Uterus (tissue), 4 donors: ENCODE measurements at places on chromosomes 4 and X. TPM values are rescaled to one million over a fixed set of nuclear protein-coding genes. Genes with fewer than 3 reads are reported as not detected.
A peak's percentile ranks its signal among the peaks of the same experiment; 100 is the strongest.

- H3K27me3 ChIP-seq, result no peaks in the 10 kb centered on the region
- no peak overlapping the region for H3K27ac ChIP-seq
- H3K4me3 ChIP-seq, result no peak overlapping the region
- DNase-seq, result no peak
- no peaks in the 10 kb centered on the region for H3K36me3 ChIP-seq
Observed at GRCh38 chrX:111868726-111869638, 7.0 kb upstream of the TRPC5OS start.

- no peaks in the 10 kb centered on the region for H3K27me3 ChIP-seq
- H3K4me1 ChIP-seq, result no peaks in the 10 kb centered on the region
- H3K27ac ChIP-seq, result no peak overlapping the region
- DNase-seq, result no peak
- H3K4me3 ChIP-seq, result no peak overlapping the region
Observed at GRCh38 chr4:186953599-186954260, 230.1 kb upstream of the FAT1 start.

SSX1 gene
- total RNA-seq, result not detected

HELT gene
- total RNA-seq, result not detected

- no peak for DNase-seq
- no peak overlapping the region for H3K4me3 ChIP-seq
- H3K36me3 ChIP-seq, result no peaks in the 10 kb centered on the region
- H3K4me1 ChIP-seq, result no peaks in the 10 kb centered on the region
- no peak overlapping the region for H3K27ac ChIP-seq
Observed at GRCh38 chrX:111040377-111041017, 55.5 kb upstream of the PAK3 start.

- no peak overlapping the region for H3K27ac ChIP-seq
- H3K27me3 ChIP-seq, result no peaks in the 10 kb centered on the region
- H3K36me3 ChIP-seq, result no peaks in the 10 kb centered on the region
- H3K4me3 ChIP-seq, result no peak overlapping the region
- H3K4me1 ChIP-seq, result no peaks in the 10 kb centered on the region
Observed at GRCh38 chrX:123277821-123278220, 93.7 kb downstream of the GRIA3 start.

DNA sequence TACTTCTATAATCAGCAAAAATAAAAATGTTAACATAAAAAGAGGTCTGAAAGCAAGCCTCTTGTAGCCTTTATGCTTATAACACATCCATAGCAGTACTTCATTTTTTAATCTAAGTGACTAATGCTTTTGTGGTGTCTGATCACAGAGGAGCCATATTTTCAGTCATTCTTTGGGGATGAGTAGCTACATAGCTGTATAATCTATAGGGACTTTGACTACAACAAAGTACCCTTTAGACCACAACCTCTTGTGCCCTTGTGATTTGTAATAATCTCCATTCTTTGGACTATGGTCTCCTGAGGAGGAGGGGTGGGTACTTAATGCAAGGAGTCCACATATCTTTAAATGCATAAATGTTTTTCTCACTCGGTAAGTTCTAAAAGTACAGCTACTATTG, 9.6 kb downstream of the DRP2 start:
- no peaks in the 10 kb centered on the region for H3K27me3 ChIP-seq
- no peaks in the 10 kb centered on the region for H3K4me1 ChIP-seq
- no peak overlapping the region for H3K4me3 ChIP-seq
- H3K36me3 ChIP-seq, result no peaks in the 10 kb centered on the region
- no peak for DNase-seq

DNA sequence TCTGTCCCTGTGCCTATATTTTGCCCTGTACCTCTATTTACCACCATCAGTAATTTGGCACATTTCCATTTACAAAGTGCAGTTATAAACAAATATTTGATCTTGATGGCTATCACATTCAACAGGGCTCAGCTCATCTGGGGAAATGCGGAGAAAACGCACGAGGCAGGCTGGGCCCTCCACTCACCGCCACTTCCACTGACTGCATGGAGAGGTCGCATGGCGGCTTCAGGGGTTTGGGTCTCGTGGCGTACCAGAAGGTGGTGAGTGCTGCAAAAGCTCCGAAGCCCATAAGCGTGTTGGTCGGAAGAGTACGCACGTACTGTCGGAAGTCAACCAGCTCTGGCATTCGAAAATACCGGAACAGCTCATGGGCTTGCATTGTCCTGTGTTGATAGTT, 22.6 kb downstream of the ACSL1 start:
- H3K27ac ChIP-seq, result no peak overlapping the region
- H3K27me3 ChIP-seq, result no peaks in the 10 kb centered on the region
- no peak for DNase-seq
- H3K4me1 ChIP-seq, result peaks cover 3% of the 10 kb centered on the region

- no peaks in the 10 kb centered on the region for H3K36me3 ChIP-seq
- H3K27ac ChIP-seq, result no peak overlapping the region
- no peak for DNase-seq
- no peak overlapping the region for H3K4me3 ChIP-seq
- no peaks in the 10 kb centered on the region for H3K27me3 ChIP-seq
Observed at GRCh38 chr4:89724716-89725115, 112.2 kb downstream of the SNCA start.

GRCh38 chr4:76965866-76966579, 16.5 kb downstream of the SEPTIN11 start:
- DNase-seq, result no peak
- H3K4me1 ChIP-seq, result no peaks in the 10 kb centered on the region
- no peak overlapping the region for H3K4me3 ChIP-seq
- H3K27me3 ChIP-seq, result no peaks in the 10 kb centered on the region

DNA sequence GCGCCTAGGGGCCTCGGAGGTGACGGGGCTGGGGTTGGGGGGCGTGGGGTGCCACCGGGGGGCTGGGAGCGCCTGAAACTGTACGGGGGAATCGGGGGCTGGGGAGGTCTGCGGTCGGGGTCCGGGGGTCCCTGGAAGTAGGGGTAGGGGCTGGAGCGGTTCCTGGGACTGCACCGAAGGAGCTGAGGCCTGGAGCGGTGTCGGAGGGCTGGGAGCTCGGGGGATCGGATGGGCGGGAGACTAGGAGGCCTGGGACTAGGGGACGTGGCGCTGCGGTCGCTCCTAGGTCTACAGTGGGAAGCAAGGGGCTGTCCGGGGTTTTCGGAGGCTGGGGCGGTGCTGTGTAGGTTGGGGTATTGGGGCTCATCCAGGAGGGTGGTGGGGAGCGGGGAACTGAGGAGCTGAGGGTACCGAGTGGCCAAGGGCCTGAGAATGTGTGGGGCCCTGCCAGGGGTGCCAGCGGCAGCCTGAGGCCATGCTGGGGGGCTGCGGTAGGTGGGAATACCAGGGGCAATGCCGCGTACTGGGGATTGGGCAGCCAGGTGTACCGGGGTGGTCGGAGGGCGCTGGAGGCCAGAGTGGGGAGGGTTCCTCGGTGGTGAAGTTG, 562 bp downstream of the AKAP17A start:
- DNase-seq, result no peak
- peak overlapping the region; percentile 94 for H3K4me3 ChIP-seq
- H3K36me3 ChIP-seq, result no peaks in the 10 kb centered on the region
- no peaks in the 10 kb centered on the region for H3K4me1 ChIP-seq
- no peaks in the 10 kb centered on the region for H3K27me3 ChIP-seq
- H3K27ac ChIP-seq, result peak overlapping the region; percentile 86

GRCh38 chrX:37353646-37354045, 4.5 kb downstream of the PRRG1 start:
- no peaks in the 10 kb centered on the region for H3K27me3 ChIP-seq
- peaks cover 4% of the 10 kb centered on the region for H3K4me1 ChIP-seq
- no peak overlapping the region for H3K27ac ChIP-seq
- DNase-seq, result no peak
- no peaks in the 10 kb centered on the region for H3K36me3 ChIP-seq

DNA sequence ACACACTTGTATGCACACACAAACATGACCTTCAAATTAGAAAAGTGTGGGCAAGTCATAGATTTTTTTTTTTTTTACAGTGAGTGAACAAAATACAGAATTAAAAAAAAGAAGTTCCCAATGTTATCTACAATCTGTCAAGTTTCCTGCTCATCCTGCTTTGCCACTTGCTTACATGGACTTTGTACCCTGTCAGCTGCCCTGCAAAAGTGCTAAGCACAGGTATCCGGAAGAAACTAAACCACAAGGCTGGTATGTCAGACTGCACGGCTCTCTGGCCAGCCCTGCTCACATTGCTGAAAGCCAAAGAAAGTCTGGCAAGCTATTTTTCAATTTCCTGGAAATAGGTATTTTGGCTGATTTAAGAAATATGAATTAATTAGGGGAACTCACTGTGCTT, 38.9 kb upstream of the BCLAF3 start:
- H3K27ac ChIP-seq, result no peak overlapping the region
- H3K4me1 ChIP-seq, result no peaks in the 10 kb centered on the region
- no peak overlapping the region for H3K4me3 ChIP-seq
- no peak for DNase-seq

MAPK10 gene
- 90.7 TPM for total RNA-seq

- DNase-seq, result no peak
- H3K4me3 ChIP-seq, result no peak overlapping the region
- no peak overlapping the region for H3K27ac ChIP-seq
- H3K27me3 ChIP-seq, result no peaks in the 10 kb centered on the region
Observed at GRCh38 chrX:66022632-66023384, 17.1 kb downstream of the VSIG4 start.

SCML2 gene
- total RNA-seq, result 7.6 TPM

GRCh38 chr4:8857766-8858700, 13.6 kb downstream of the HMX1 start:
- no peak overlapping the region for H3K4me3 ChIP-seq
- no peak for DNase-seq
- H3K27ac ChIP-seq, result no peak overlapping the region
- peaks cover 64% of the 10 kb centered on the region for H3K27me3 ChIP-seq

GRCh38 chr4:18980516-18981233, 959.1 kb upstream of the LCORL start:
- H3K4me1 ChIP-seq, result no peaks in the 10 kb centered on the region
- H3K36me3 ChIP-seq, result no peaks in the 10 kb centered on the region
- no peaks in the 10 kb centered on the region for H3K27me3 ChIP-seq
- no peak overlapping the region for H3K27ac ChIP-seq
- H3K4me3 ChIP-seq, result no peak overlapping the region

FAM114A1 gene
- 56.8 TPM for total RNA-seq

TMSB4X gene
- 3,050 TPM for total RNA-seq

DNA sequence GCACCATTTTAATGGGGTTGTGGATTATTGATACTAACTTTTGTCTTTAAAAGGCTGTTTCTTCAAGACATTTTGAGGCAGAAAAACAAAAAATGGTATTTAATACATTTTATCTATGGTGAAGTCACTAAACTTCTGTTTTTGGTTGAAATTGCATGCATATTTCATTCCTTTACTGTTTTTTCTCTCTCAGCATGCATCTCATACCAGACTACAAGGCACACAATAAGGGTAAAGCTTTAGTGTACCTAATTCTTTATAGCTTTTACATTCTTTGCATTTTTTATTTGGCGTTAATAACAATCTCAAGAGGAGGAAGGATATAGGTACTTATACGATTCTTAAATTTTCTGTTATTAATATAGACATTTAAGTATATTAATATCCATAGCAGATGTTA, 151.0 kb upstream of the DKK2 start:
- H3K36me3 ChIP-seq, result no peaks in the 10 kb centered on the region
- H3K4me1 ChIP-seq, result no peaks in the 10 kb centered on the region
- H3K27me3 ChIP-seq, result no peaks in the 10 kb centered on the region
- no peak for DNase-seq

USP17L22 gene
- not detected for total RNA-seq

BBS12 gene
- 5.7 TPM for total RNA-seq

HTN3 gene
- total RNA-seq, result not detected
